ENCODE measurements at places on chromosomes 11 and 22.

- DNase-seq = no peak
Observed at GRCh38 chr11:65849366-65849765, 8.6 kb downstream of the CFL1 start.

DNA sequence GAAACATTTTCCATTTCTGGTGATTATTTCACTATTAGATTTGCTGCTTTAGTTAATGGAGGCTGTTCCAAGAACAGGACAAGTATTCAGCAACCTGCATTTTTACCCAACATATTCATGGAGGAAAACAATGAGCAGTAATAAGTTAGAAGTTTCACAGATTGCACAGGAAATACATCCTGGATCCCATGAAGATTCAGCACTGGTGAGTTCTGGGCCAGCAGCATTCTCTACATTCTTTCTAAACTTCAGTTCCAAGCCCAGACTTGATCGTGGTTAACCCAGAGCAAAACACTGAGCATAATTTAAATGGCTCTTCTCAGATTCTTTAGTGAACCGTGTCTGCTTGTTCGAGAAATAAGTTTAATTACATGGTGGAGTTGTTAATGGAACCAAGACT is 3.8 kb downstream of the FJX1 start:
- DNase-seq = no peak

DNA sequence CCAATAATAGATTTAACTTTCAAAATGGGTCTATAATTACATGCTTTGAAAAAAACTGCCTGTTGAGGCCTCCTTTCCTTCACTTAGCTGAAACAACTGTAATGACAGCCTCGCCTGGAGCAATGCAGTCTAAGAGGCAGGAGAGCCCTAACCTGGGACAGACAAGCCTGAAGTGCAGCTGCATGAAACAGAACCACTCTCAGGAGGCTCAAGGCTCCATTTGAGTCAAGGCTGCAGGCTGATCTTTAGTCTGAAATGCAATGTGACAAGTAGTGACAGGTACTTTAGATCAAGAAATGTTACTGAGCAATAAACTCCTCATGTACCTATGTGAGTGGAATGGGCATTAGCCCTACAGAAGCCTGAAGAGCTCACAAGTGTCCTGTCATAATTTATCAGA is 414.0 kb upstream of the LUZP2 start:
- no peak for DNase-seq

DNA sequence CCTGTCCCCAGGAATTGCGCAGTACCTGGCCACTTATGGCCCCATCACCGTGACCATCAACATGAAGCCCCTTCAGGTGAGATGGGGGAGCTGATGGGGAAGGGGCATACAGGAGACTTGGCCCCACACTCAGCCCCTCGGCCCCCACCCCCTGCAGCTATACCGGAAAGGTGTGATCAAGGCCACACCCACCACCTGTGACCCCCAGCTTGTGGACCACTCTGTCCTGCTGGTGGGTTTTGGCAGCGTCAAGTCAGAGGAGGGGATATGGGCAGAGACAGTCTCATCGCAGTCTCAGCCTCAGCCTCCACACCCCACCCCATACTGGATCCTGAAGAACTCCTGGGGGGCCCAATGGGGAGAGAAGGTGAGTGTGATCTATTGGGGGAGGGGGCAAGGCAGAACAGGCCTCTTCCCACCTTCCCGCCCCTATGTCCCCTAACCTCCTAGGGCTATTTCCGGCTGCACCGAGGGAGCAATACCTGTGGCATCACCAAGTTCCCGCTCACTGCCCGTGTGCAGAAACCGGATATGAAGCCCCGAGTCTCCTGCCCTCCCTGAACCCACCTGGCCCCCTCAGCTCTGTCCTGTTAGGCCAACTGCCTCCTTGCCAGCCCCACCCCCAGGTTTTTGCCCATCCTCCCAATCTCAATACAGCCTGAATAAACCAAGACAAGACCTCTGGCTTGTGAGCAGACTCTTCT is 3.6 kb downstream of the CTSW start:
- no peak for DNase-seq

- DNase-seq = no peak
Observed at GRCh38 chr11:119103793-119104192, 2.1 kb upstream of the DPAGT1 start.

GRCh38 chr11:101706541-101706940 is 122.7 kb upstream of the TRPC6 start:
- no peak for DNase-seq

DNA sequence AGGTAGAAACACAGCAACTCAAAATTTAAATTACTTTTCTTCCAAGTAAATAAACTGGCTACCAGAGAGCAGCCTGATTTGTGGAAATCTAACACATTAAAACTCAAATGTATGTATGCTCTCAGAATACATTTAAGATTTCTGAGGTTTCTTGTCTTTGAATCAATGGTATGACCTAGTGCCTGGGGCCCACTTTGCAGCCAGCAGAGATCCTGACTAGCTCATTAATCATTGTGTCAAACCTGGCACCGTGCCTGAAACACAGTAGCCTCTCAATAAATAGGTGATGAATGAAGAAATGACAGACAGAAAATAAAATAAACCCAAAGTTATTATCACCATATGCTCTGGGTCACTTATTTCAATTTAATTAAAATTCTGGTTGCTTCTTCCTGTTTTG is 176.2 kb upstream of the FAT3 start:
- no peak for DNase-seq

GRCh38 chr22:29700900-29701154 is 19.0 kb upstream of the CABP7 start:
- no peak for DNase-seq

DNA sequence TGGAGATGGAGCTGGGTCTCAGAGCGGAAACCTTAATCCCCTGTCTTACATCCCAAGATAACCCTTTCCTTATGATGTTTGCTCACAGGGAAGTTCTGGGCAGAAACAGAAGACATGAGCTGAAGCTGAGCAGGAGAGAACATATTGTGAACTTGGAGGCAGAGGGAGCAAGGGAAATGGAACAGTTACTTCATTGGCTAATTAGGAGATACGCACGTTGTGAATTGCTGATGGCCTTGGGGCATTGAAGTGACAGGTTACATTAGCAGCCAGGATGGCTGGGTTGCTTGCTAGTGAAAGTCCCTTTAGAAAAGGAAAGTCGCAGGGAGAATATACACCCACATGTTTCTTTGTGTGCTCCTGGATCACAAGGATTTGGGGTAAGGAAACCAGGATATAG is 48.7 kb downstream of the TENM4 start:
- no peak for DNase-seq

GRCh38 chr22:36258701-36259614 is 6.0 kb downstream of the APOL1 start:
- no peak for DNase-seq

DNA sequence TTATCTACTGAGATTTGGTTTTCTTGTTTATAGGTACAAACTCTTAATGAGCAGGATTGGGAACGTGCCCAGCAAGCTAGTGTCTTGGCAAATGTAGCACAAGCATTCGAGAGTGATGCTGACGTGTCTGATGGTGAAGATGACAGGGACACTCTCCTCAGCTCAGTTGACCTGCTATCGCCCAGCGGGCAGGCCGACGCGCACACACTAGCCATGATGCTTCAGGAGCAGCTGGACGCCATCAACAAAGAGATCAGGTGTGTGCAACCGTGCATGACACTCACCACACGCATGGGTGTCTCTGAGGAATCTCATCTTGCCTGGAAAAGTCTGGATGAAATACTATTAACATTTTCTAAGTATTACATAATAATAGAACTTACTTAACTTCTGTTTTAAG is 54.7 kb upstream of the CTTN start:
- no peak for DNase-seq

DNA sequence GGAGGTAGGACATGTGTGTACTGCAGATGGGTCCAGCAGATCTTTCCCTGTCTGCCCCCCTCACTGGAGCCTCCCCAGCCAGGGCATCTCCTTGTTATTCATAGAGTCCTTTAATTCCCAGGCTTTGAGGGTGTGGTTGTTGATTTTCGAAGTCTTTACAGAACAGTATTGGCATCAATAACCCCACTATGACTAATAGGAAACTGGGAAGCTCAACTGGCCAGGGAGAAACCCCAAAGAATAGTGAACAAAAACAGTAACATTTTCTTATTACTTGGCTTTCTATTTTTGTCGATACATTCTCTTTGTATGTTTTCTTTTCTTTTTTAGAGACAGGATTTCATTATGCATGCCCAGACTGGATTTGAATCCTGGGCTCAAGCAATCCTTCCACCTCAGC is 57.9 kb downstream of the NF2 start:
- no peak for DNase-seq

DNA sequence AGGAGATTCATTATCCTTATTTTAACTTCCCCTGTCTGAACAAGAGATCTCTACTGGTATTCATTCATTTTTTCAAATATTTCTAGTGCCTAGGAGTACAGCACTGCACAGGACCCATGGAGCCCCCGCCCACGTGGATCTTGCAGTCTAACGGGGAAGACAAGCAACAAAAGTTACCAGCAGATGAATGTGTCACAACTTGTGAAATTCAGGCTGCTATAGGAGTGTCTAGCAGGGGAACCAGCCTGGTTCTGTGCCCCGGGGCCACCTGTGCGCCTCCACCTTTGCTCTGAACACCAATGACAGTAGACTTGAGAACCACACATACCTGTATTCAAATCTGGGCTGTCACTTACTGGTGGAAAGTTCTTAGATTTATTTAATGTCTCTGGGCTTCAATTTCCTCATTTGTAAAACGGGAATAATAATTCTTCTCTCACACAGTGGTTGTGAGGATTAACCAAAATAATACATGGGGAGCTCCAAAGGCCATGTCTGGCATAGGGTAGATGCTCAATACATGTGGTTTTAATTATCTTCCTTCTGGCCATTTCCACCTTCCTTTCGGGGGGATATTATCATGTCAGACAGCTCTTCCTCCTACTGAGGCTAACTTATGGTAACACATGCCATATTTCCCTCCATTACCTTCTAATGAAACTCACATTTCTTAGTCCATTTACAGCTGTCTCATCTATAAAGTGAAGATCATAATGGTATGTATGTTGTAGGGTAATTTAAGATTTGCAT is 17.8 kb downstream of the POU2AF1 start:
- DNase-seq = no peak

GRCh38 chr22:48960980-48961660 is 866.6 kb downstream of the BRD1 start:
- DNase-seq = no peak

DNA sequence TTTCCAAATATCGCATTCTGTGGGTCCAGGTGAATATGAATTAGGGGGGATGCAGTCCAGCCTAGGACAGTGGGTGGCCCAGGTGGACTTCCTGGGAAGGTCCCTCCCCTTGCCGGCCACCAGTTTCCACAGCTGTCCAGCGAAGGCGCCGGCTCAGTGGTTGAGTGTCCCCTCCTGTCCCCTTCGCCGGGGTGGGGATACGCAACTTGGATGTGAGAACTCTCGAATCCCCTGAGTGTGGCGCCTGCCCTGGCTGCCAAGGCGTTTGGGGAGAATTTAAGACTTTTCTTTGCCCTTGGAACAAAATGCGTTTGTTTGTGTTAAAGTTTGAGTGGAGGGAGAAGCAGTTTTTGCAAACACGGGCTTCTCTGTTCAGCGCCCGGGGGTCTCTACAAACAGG is 123.7 kb downstream of the KCNQ1OT1 start:
- no peak for DNase-seq

DNA sequence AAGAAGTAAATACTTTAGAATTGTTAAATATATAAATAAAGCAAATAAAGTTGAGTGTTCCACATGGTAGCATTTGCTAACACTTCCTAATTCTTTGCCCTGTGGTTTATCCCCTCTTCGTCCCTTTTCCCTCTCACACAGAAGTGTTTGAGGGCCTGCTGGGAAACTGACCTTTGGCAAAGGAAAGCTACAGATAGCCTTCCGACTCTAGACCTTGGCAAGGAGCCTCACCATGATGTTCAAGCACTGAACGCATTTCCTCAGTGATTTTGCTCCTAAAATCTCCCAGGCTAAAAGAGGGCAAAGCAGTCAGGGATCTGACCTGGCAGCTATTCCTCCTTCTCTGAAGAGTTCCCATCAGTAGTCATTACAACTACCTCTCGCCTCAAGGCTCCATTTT is 52.5 kb upstream of the HORMAD2 start:
- DNase-seq = no peak

- DNase-seq = no peak
Observed at GRCh38 chr11:130675371-130675821, 227.0 kb downstream of the ADAMTS15 start.

- DNase-seq = no peak
Observed at GRCh38 chr11:2838091-2838490, 47.5 kb downstream of the CDKN1C start.

DNA sequence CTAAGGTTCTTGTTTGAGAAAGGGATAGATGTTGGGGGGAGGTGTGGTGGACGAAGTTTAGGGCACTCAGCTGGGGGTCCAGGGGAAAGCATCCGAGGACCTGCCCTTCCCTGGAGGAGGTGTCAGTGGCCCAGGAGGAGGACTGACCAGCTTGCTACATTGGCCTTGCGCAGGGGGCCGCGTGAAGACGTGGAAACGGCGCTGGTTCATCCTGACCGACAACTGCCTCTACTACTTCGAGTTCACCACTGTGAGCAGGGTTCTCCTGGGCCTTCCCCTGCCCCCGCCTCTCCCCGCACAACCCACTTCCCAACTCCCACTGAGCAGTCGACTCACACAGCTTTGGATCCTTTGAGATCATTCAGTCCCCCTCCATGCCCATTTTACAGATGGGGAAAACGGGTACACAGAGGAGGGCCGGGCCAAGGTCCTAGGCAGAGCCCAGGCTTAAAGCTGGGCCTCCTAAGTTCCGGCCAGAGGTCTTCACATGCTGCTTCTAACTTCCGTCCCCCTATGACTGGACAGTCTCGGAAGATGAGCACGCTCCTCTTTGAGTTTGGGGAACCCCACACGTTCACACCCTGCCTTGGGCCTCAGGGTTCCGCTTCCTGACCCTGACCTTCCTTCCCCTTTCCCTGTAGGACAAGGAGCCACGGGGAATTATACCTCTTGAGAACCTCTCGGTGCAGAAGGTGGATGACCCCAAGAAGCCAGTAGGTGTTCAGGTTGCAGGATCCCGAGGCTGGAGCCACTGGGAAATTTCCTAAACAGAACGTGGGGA is 28.7 kb downstream of the CYTH4 start:
- no peak for DNase-seq

- no peak for DNase-seq
Observed at GRCh38 chr22:48921411-48921903, 906.2 kb downstream of the BRD1 start.
